ENCODE measurements at places on chromosomes 1 and 21.

- H3K4me1 ChIP-seq: peaks cover 56% of the 10 kb centered on the region
- no peaks in the 10 kb centered on the region for H3K36me3 ChIP-seq
- H3K4me3 ChIP-seq: no peak overlapping the region
- H3K27ac ChIP-seq: no peak overlapping the region
- H3K27me3 ChIP-seq: peaks cover 6% of the 10 kb centered on the region
These were observed 49.1 kb upstream of the DMRTB1 start for GRCh38 chr1:53410100-53410541.

DNA sequence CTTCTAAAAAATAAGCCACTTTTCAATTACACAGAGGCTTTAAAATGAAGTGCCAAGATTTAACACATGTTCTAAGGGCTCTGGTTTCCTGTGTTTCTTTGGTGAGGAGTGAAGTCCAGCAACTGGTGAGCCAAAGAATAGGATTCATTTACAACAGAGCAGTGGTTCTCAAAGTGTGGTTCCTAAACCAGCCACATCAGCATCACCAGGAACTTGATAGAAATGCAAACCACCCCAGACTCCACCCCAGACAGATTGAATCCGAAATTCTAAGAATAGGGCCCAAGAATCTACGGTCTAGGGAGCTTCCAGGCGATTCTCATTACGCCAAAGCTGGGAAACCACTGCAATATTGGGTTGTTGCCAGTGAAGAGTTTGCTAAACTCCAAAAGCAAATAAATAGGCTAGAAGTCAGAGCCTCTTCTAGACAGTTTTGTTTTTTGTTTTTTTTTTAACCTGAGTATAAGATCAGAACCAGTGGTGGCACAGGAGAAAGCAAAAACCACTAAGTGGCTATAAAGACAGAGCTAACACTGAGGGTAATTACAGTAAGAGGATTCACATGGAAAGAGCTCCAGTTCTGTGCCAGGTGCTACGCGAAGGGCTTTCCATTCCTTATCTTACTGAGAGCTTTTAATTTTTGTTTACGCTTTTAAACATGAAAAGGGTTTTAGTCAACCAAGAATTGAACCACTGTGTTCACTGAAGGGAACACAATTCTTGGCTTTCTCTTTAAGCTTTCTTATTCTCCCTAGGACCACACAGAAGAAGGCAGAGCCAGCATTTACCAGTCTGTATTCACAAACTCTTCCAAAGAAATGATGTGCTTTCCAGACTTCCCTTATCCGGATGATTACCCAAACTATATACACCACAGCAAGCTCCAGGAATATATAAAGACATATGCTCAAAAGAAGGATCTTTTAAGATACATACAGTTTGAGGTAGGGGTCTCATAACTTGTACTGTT is 42.4 kb upstream of the FMO2 start:
- no peak overlapping the region for H3K4me3 ChIP-seq
- peak overlapping the region; percentile 74 for H3K27ac ChIP-seq
- DNase-seq: peak; percentile 49
- H3K27me3 ChIP-seq: no peaks in the 10 kb centered on the region
- H3K36me3 ChIP-seq: no peaks in the 10 kb centered on the region
- peaks cover 31% of the 10 kb centered on the region for H3K4me1 ChIP-seq

DNA sequence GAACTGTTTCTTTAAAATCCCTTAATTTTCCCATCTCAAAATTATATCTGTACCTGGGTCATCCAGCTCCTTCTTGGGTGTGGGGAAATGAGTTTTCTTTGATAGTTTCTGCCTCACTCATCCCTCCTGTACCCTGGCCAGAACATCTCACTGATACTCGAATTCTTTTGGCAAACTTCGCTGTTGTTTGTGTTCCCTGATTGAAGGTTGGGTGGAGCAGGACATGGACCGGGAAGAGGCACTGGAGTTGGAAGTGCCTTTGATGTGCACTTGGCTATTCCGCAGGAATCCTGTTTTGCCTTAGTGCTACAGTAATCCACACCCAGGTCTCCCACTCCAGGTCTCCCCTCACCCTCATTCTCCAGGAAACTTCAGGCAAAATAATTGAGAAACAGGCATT is 11.2 kb downstream of the MINDY1 start:
- no peaks in the 10 kb centered on the region for H3K36me3 ChIP-seq
- H3K4me1 ChIP-seq: peaks cover 19% of the 10 kb centered on the region
- no peak overlapping the region for H3K27ac ChIP-seq
- DNase-seq: no peak
- H3K27me3 ChIP-seq: no peaks in the 10 kb centered on the region

DNA sequence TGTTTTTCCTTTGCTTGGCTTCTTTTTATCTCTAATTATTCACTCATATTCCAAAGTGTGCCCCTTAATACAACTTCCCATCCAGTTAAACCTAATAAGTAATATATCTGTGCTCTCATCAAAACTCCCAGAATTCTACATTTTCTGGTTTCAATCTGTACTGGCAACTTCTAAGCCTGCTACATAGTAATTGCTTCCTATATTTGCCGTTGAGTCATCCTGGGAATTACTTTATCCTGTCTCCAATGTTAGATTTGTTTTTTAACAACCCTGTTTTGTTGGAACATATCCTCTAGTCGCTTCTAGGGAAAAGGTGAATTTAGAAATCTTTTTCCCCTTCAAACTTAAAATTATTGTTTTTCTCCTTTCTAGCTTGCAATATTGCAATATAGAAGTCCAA is 620.5 kb upstream of the PKN2 start:
- no peak overlapping the region for H3K4me3 ChIP-seq
- no peaks in the 10 kb centered on the region for H3K36me3 ChIP-seq
- no peaks in the 10 kb centered on the region for H3K27me3 ChIP-seq
- no peak overlapping the region for H3K27ac ChIP-seq
- peaks cover 6% of the 10 kb centered on the region for H3K4me1 ChIP-seq

DNA sequence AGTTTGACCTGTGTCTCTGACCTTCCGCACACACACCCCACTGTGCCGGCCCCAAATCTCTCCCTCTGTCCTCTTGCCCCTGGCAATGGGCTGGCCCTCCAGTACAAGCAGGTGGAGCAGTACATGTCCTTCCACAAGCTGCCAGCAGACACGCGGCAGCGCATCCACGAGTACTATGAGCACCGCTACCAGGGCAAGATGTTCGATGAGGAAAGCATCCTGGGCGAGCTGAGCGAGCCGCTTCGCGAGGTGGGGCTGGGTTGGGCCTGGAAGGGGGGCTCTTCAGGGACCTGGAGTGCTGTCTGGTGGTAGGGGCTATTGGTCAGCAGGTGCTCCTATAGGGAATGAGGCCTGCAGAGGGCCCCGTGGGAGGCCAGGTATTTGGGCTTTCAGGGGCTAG is 7.8 kb downstream of the HCN3 start:
- no peaks in the 10 kb centered on the region for H3K27me3 ChIP-seq
- no peak for DNase-seq
- H3K4me3 ChIP-seq: no peak overlapping the region
- no peaks in the 10 kb centered on the region for H3K36me3 ChIP-seq
- no peak overlapping the region for H3K27ac ChIP-seq

DNA sequence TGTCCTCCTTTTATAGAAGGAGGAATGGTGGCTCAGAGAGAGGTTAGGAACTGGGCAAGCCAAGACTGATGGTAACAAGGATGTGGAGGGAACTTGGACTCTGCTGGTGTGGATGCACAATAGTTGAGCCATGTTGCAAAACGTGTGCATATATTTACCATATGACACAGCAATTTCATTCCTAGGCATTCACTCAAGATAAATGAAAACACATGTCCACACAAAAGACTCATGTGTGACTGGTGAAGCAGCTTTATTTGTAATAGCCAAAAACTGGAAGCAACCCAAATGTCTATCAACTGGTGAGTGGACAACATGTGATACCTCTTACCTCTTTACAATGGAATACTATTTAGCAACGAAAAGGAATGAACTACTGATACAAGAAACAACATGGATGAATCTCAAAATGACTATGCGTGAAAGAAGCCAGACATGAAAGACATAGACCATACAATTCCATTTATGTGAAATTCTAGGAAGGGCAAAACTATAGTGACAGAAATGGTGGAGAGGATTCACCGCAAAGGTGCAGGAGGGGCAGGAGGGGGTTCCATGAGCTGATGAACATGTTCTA is 36.2 kb downstream of the CAMK2N1 start:
- H3K36me3 ChIP-seq: no peaks in the 10 kb centered on the region
- no peak overlapping the region for H3K27ac ChIP-seq
- no peak for DNase-seq

- no peaks in the 10 kb centered on the region for H3K36me3 ChIP-seq
- H3K27ac ChIP-seq: no peak overlapping the region
- no peaks in the 10 kb centered on the region for H3K27me3 ChIP-seq
These were observed 60.4 kb downstream of the IL23R start for GRCh38 chr1:67226688-67227087.

- H3K27ac ChIP-seq: no peak overlapping the region
- peaks cover 38% of the 10 kb centered on the region for H3K36me3 ChIP-seq
- H3K4me3 ChIP-seq: no peak overlapping the region
- DNase-seq: no peak
- H3K27me3 ChIP-seq: no peaks in the 10 kb centered on the region
These were observed 52.6 kb upstream of the TRAPPC10 start for GRCh38 chr21:43959231-43960116.

GRCh38 chr1:25472471-25472870 is 41.8 kb downstream of the MACO1 start:
- no peaks in the 10 kb centered on the region for H3K27me3 ChIP-seq
- no peak overlapping the region for H3K27ac ChIP-seq
- H3K36me3 ChIP-seq: no peaks in the 10 kb centered on the region
- H3K4me1 ChIP-seq: peaks cover 4% of the 10 kb centered on the region
- no peak overlapping the region for H3K4me3 ChIP-seq

DNA sequence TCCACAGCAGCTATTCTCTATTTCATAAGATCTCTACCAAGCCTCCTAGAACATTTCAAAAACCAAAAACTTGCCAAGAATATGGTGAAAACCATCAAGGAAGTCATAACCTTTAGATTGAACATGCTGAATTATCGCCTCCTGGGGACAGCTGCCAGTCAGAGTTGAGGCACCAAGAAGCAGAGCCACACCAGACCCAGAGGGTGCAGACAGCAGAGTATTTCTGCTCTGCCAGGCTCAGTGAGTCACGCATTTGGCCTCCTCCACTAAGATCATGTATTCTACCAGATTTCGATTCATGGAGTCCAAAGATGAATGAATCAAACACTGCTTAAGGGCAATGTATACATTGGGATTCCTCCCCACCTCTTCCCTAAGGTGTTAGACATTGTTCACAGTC is 2.1 kb downstream of the F3 start:
- peaks cover 70% of the 10 kb centered on the region for H3K36me3 ChIP-seq
- H3K27me3 ChIP-seq: no peaks in the 10 kb centered on the region
- no peak overlapping the region for H3K27ac ChIP-seq
- peak overlapping the region; percentile 85 for H3K4me3 ChIP-seq

DNA sequence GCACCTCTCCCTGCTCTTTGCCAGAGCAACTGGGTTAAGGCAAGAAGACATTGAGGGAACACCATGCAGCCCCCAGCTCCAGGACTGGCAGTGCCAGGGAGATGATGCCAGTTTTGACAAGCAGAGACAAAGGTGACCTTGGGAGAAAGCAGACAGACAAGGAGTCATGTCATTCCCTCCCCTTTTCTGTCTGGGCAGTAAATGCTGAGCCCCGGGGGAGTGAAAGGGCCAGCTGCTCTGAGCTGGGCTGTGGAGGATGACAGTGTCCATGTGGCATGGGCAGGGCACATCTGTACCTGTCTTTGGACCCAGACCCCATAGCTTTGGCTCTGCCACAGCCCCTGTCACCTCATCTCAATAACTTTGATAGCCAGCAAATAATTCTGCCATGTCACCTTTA is 24.2 kb downstream of the PLEKHA6 start:
- DNase-seq: no peak
- no peaks in the 10 kb centered on the region for H3K36me3 ChIP-seq
- no peak overlapping the region for H3K4me3 ChIP-seq
- H3K27ac ChIP-seq: peak overlapping the region; percentile 50
- no peaks in the 10 kb centered on the region for H3K27me3 ChIP-seq

- no peaks in the 10 kb centered on the region for H3K27me3 ChIP-seq
- H3K4me3 ChIP-seq: no peak overlapping the region
- no peak for DNase-seq
These were observed 33.2 kb upstream of the SERBP1 start for GRCh38 chr1:67463298-67463955.

- H3K36me3 ChIP-seq: no peaks in the 10 kb centered on the region
- no peaks in the 10 kb centered on the region for H3K4me1 ChIP-seq
- DNase-seq: no peak
- H3K27ac ChIP-seq: no peak overlapping the region
These were observed 109.9 kb upstream of the CXADR start for GRCh38 chr21:17402937-17403336.

DNA sequence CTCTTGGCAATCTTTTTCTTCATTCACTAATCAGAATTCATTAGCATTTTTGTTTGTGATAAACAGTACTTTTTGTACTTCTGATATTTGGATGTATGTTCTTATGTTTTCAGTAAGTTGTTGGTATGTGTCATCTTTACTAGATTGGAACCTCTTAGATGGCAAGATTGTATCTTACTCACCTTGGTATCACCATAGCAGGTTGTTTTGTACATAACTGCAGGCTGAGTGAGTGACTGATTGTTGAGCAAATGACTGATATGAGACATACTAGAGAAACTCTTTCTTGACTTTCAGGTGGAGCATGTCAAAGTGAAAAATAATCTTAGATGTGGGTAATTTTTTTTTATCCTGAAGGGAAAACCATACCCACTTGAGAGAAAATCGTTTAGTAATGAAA is 173.7 kb downstream of the CLEC20A start:
- no peak overlapping the region for H3K27ac ChIP-seq
- no peak for DNase-seq
- H3K27me3 ChIP-seq: no peaks in the 10 kb centered on the region
- H3K4me3 ChIP-seq: no peak overlapping the region
- H3K4me1 ChIP-seq: no peaks in the 10 kb centered on the region

DNA sequence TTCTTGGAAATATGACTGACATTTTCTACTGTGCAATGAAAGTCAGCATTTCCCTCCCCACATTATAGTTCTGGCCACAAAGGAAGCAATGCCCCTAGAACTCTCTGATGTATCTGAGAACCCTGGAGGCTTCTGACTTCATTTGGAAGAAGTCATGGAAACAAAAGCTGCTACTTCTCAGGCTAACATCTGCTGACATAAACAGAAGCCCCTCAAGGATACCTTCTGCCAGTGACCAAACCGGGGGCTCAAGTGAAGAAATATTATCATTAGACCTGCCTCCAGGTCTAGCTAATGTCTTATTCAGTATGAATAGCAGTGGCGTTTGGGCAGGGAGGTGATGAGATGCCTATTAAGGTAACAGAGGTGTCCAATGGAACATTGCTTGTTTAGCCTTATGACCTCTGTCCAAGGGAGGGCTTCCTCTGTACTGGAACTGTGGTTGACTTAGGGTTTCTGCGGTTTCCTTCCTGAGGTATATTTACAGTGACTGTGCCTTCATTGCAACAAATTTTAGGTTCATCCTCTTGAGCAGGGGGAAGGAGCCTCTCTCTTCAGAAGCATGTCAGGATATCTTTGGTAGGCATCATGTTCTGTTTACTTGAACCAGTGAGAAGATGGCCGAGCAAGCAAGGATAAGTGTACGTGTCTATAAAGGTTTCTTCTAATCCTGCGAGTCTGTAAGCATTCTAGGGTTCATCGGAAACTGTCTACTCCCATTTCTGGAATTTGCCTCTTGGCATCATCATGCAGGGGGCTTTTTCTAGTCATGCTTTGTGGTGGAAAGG is 161.7 kb downstream of the PBX1 start:
- H3K27me3 ChIP-seq: no peaks in the 10 kb centered on the region
- DNase-seq: no peak
- no peak overlapping the region for H3K4me3 ChIP-seq
